ENCODE measurements at places on chromosomes 2 and 18. TPM values are rescaled to one million over a fixed set of nuclear protein-coding genes. Genes with fewer than 3 reads are reported as not detected.

GRCh38 chr2:38098421-38099098 is 22.6 kb upstream of the CYP1B1 start:
- DNase-seq: no peak

DNA sequence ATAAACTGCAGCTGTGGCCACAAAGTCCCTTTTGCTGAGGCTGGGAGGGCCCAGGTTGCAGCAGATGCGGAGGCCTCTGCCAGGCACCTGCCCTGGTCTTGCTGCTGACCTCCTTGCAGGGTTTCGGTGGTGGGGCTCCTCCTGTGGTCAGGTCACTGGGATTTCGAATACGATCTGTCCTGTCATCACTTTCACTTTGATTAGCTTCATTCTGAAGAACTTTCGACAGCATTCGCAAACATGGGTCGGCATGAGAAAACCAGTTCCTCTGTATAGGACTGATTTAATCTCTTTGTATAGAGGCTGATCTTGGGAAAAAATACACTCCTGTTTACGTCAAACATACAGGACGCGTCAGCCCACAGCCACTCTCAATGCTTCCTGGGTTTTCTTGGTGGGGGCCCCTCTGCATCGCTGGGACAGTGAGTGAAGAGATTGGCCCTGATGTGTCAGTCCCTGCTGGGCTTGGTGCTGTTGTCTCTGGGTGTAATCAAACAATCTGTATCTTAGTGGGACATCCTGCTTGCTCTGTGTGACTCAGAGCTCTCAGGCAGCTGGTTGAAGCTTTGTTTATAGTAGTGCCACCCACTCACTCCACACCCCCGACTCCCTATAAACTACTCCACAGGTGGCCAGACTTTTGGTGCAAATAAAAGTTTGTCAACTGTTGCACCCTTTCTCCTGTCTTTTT is 209.4 kb upstream of the CXCR4 start:
- DNase-seq: no peak

- DNase-seq: peak; percentile 58
These were observed 65.2 kb upstream of the FIGN start for GRCh38 chr2:163800951-163801381.

- no peak for DNase-seq
These were observed 98.6 kb upstream of the CABLES1 start for GRCh38 chr18:23036660-23037201.

DNA sequence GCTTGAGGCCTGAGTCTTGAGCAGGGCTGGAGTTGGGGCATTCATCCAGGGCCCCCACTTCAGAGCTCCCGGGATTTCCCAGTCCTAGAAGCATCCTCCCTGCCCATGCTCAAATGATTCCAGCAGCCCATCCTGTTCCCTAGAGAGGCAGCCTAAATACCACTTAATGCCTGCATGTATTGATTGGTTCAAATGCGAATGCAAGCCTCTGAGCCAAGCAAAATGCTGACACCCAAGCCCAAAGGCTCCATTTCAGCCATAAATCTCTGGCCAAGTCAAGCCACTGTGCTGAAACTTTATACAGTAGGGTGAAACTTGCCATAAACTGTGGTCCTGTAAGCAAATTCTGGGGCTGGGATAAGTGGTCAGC is 279.8 kb downstream of the CLIP4 start:
- no peak for DNase-seq

DNA sequence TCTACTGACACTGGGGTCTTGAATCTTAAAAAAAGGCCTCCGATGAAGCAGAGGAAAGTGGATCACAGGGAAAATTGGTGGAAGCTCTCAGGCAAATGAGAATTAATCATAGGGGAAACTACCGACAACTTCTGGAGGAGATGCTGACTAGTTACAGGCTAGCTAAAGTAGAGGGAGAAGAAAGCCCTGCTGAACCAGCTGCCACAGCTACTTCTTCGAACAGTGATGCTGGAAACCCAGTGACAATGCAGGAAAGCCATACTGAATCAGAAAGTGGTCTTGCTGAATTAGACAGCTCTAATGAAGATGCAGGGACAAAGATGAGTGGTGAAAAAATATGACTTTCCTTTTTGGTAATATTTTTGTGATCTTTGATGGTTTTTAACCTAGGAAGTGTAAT is 44.9 kb upstream of the SLC3A1 start:
- DNase-seq: no peak

DNA sequence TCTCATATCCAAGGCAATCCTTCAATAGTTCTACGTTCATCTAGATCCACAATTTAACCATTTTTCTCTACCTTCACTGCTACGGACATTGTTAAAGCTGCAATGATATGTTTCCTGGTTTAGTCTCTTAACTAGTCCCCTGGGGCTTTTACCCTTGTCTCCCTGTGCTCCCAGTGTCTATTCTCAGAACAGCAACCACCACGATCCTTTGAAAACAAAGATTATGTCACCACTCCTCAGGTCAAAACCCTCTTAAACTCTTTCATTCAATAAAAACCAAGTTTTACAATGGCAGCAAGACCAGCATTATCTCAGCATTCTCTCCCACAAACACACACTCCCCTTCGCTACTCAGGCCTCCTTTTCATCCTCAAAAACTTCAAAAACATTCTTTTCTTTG is 298.2 kb upstream of the CHST9 start:
- DNase-seq: no peak

DNA sequence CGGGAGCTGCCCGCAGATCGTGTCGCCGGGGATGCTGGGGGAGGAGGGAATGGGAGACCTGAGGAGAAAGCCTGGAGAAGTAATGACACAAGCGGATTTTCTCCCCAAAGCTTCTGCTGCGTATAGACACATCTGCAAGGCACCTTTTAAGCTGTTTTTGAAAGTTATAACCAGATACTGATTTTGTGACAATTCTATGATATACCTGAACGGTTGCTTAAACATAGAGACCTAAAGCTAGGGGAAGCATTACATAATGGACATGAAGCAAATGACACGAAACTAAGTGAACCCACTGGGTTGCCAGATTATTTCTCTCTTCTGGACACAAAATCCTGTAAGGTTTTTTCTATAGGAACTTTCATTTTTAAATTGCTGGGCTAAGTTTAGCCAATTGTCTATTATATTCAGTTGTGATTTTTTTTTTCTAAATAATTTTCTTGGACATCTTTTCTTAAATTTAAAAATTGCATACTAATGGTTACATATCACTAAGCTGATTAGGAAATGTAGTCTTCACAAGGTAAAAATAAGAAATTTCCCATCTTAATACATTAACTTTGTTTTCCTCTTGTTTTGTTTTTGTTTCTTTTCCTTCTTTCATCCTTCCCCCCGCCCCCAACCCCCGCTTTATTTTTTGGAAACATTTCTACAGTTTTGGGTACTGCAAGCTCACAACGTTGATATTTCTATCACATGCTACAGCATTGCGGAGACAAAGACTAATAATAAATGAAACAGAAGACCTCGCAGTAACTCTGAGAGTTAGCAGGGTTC is 1.3 kb downstream of the OSBPL6 start:
- no peak for DNase-seq

RGPD4 gene
- 0.03 TPM for polyA plus RNA-seq

CDK15 gene
- polyA plus RNA-seq: 1.6 TPM

PRKAG3 gene
- not detected for polyA plus RNA-seq

LIPG gene
- 0.85 TPM for polyA plus RNA-seq

HAAO gene
- 31.5 TPM for polyA plus RNA-seq

CHMP3 gene
- polyA plus RNA-seq: 163 TPM

AKAIN1 gene
- polyA plus RNA-seq: 0.41 TPM

ARHGEF33 gene
- polyA plus RNA-seq: 0.99 TPM

RGPD8 gene
- 3.8 TPM for polyA plus RNA-seq

Measured in urinary bladder (tissue), 4 donors.